ENCODE measurements at places on chromosomes 7 and 10.

- peak; percentile 22 for DNase-seq
These were observed 94.8 kb upstream of the ZNF804B start for GRCh38 chr7:88664630-88665233.

DNA sequence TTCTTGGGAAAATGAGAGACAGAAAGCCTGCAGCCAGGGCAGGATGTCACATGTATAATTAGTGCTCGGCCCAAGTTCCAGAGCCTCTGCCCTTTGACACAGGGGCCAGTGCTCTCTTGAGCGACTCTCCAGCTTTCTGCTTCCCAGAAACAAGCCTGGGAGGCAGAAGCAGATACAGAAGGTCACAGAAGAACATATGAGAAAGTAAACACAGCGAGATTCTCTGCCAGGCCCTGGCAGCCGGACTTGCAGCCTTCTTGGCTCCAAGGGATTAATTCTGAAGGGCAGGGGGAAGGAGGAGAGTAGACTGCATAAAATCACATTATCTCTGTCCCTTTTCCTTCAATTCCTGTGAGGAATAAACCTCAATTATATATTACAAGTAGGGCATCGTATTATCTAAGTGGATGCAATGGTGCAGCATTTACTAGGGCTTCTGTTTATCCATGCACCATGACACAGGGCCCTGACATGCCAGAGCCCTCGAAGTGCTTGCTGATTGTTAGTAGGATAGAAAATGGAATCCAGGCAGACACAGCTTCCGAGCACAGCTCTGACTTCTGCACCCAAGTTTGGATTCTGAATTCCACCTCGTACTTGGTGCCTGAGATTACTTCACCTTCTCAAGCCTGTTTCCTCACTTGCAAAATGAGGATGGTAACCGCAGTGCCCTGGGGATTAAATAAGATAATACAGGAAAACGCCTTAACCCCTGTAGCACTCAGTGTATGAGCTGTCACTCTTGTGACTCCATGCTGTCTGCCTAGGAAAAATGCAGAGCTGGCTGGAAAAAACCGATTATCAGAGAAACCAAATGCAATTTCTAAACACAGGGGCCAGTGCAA lies 536.5 kb downstream of the TNS3 start:
- DNase-seq, result no peak

DNA sequence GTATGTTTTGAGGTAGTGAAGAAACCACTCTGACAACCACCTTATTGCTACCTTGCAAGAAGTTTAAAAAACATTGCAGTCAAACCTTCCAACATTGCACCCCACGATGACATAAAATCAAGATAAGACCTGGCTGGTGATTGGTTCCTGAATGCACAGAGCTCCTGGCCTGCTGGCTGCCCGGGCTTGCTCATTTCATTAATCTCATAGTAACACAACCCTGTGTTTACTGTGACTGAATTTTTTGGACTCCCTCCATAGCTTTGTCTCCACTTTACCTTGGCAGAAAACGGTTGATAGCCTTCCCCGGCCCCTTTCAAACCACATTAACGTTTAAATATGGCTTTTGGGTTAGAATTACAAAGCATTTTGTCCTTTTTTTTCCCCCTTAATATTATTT lies 27.5 kb downstream of the VWA2 start:
- no peak for DNase-seq

GRCh38 chr10:34078017-34078744 lies 736.9 kb downstream of the PARD3 start:
- DNase-seq, result no peak

DNA sequence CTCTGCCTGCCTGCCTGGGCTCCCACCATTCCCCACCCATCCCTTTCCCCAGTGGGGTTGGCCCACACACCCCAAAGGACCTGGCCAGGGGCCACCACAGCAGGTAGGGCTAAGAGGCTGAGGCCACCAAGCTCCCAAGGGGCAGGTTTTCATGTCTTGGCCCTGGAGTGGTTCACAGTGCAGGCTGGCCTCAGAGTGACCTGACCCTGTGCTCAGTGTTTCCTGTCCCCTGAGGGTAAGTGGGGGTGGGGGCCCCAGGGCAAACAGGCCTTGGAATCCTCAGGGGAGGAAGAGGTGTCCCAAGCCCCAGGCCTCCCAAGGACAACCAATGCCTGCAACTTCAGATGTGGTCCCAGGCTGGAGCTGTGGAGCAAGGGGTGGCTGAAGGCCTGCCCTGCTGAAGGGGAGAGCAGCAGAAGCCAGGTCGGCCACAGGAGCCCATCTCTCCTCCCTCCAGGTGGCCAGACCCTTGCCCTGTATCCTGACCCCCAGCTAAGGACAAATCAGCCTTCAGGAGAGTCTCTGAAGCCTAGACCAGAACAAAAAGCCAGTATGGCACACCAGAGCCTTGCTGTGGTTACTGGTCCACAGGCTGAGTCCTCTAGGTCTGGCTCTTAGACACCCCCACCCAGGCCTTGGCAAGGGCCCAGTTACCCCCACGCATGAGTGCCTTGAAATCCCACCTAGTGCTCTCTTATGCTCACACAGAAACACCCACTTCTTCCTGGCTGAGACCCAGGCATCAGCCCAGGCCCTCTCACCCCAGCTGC lies 27.6 kb downstream of the POLL start:
- DNase-seq, result peak; percentile 47

DNA sequence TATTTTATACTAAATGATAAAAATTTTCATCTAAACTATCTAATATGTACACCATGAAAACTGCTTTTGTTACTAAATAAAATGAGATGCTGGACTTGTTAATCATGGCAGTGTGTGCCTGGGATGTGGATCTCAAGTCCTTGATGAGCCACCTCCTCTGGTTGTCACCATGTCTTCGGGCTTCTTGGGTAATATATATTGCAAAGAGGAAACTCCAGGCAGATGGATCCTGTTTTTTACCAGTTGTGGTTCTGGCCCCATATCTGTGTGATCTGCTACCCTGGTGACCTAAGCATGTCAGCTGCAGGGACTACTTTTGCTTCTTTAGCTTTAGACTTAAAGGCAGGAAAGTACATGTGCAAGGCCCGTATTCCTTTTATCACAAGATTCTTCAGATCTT lies 46.2 kb downstream of the TMEM60 start:
- DNase-seq, result no peak

DNA sequence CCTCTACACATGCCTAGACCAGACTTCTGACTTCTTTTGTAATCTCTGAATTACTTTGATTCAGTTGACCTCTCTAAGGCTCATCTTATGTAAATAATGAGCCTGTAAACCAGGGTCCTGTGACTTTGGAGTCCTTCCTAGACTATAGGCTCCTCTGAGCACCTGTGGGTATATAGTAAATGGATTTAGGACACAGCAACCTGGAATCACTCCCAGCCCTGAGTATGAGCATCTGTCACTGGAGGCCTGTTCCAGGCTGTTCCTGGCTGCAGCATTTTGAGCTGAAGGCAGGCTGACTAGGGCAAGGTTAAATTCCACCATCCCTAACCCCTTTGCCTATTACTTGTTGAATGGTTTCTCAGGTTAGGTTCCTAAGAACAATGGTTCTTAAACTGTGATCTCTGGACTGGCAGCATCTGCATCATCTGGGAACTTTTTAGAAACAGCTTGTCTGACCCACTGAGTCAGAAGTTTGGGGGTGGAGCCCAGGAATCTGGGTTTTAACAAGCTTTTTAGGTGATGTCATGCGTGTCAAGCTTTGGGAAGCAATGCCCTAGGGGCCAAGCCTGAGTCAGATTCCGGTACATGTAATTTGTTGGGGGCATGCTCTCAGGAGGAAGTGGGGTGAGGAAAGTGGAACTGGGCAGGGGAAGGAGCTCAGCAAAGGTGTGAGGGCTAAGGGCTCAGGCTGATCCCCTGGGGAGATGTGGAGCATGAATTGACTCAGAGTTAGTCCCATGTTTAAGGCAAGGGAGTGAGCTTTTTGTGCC lies 28.2 kb downstream of the MINDY4 start:
- DNase-seq, result no peak

DNA sequence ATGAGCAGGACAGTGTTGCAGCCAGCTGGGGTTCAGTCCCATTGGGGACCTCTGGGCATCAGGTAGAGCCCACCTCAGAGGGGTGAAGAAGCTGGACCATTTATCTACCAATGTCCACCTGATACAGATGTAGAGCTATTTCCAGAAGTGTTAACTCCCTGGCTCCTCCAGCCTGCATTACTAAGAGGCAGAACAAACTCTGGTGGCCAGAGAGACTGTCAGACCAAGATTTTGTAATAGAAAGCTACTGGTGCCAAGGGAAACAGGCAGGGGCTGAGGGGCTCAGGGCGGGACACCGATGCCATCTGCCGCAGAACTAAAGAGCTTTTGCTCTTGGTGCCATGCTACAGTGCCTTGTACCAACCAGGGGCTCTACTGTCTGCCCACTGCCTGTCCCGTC lies 268.2 kb upstream of the HABP2 start:
- DNase-seq, result no peak

GRCh38 chr7:99440195-99440594 lies 1.5 kb downstream of the CPSF4 start:
- DNase-seq, result no peak

DNA sequence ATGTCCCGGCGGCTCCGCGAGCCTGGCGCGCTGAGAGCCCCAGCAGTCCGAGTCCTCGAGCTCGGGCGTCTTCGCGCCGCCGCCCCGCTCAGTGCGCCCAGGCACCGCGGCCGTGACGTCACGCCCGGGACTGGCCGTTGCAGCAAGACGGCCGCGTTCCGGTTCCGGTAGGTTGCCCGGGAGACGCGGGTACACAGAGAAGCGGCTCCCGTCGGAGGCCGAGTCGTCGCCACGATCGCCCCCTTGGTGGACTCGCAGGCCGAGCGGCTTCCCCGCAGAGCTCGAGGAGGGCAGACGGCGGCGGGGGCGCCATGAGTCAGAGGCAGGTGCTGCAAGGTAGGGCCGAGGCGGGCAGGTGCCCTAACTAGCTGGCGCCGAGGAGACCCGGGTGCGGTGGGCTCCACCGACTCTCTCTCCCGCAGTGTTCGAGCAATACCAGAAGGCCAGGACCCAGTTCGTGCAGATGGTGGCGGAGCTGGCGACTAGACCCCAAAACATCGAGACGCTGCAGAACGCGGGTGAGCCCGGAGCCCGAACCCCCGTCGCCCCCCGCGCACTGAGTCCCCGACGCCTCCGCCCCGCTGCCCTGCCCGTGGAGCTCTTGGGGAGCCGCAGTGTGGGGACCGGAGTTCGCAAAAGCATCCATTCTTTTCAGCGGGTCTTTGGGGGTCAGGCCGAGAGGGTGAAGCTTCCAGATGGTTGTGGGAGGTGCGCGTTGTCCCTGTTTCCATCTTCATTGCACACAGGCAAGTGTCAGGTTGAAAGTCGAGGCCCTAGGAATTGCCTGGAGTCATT lies at the start of gene SPAG6:
Gene SPAG6 (plus strand): TSS at position 196 of the 795 bp plus-strand sequence. CDS start 116 bp downstream, at position 312.
- peak; percentile 89 for DNase-seq

GRCh38 chr7:69922026-69922803 lies 323.9 kb downstream of the AUTS2 start:
- DNase-seq, result no peak

- peak; percentile 75 for DNase-seq
These were observed 1.2 kb downstream of the KLF6 start for GRCh38 chr10:3783682-3784432.

DNA sequence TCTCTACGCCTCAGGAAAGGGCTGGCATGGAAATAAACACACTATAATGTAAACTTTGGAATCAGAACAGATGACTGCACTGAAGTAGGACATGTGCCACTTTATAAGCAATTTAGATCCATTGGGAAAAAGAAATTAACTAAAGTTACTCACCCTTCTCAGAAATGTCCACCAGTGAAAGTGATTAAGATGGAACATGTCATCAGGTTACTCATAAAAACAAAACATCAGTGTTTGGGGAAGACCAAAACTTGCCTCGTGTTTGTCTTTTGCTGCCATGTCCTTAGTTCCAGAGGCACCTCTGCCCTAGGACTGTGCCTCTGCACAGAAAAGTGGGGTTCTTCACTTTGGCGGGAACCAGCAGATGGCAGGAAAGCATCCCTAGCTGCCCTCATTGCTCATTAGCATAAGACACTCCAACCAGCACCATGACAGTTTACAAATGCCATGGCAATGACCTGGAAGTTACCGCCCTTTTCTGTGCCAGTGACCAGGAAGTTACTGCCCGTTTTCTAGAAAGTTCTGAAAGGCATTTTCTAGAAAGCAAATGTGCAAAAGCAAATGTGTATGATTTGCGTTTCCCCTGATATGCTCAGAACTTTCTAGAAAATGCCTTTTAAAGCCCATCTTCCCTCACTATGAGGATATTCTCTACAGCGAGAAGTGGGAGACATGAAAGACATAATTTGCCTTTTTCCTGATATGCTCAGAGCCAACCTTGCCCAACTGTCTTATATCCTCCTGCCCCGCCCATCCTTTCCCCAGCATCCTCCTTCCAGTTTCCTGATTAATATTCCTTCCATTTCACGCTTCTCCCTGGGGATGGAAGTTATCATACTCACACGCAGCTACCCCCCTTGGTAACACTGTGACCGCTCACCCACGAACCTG lies 258.2 kb downstream of the USP6NL start:
- DNase-seq, result no peak

DNA sequence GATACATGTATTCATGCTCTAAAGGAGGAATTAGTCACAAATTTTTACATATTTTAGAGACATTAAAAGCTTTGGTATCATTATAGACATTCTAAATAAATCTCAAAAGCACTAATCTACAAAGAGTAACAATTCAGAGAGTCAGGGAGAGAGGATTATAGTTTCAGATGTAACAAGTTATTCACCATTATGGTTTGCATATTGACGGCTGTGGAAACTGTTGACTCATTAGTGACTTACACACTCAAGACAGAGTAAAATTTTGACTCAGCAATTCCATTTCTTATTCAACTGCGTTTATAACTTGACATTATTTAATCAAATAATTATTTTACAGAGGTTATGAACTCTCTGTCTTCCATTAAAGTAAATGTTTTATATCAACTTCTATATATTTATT lies 95.4 kb upstream of the SEMA3C start:
- DNase-seq, result no peak

DNA sequence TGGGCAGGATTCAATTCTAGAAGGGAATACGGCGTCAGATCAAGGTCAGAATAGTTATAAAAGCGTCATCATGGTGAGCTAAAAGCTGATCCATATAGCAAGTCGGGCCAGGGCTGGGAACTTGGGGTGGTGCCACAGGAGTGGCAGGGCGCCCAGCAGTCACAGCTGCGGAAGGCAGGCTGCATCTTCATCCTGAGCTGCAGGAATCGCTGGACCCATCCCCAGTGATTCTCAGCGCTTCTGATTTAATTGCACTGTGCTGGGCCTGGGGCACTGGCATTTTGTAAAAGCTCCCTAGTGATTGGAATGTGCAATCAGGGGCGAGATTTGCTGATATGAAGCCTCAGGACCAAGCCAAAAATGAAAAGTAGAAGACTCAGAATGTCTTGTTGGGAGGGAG lies 135.3 kb downstream of the CTTNBP2 start:
- DNase-seq, result no peak

- no peak for DNase-seq
These were observed 27.7 kb downstream of the SUGCT start for GRCh38 chr7:40162516-40162915.

GRCh38 chr7:113010377-113010776 lies 76.2 kb downstream of the GPR85 start:
- no peak for DNase-seq

DNA sequence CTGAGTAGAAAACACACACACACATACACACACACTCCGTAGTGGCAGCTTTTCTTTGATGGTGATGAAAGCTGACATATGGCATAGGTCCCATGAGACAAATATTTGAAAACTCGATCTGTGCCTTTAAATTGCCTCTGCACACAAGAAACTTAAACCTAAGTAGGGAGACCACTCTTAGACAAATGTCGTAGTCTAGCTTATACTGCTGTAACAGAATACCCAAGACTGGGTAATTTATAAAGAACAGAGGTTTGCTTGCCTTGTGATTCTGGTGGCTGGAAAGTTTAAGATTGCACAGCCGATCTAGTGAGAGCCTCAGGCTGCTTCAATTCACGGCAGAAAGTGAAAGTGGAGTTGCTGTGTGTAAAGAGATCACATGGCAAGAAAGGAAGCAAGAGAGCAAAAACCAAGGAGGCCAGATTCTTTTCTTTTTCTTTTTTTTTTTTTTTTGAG lies 489.4 kb upstream of the SORCS1 start:
- DNase-seq, result no peak

Data from H7 (cell line).